Dermis microvascular lymphatic vessel endothelial cell (primary cell): ENCODE measurements at places on chromosomes 3 and 15. TPM values are rescaled to one million over a fixed set of nuclear protein-coding genes. Genes with fewer than 3 reads are reported as not detected.

CYP1A1 gene
- total RNA-seq: 21.6 and 39.8 TPM in 2 replicates

PCLAF gene
- 15.7 and 37.5 TPM in 2 replicates for total RNA-seq

GOLGA8A gene
- 1.8 and 3.2 TPM in 2 replicates for total RNA-seq

P2RY13 gene
- total RNA-seq: not detected in 2 replicates

CD276 gene
- 33.1 and 51.2 TPM in 2 replicates for total RNA-seq

MEX3B gene
- total RNA-seq: 4.1 and 6.6 TPM in 2 replicates

ACTC1 gene
- total RNA-seq: not detected in 2 replicates

TMEM266 gene
- 0.13 TPM in 1 of 2 replicates, not detected in the other for total RNA-seq

PLA2G4D gene
- not detected in 2 replicates for total RNA-seq

TM4SF4 gene
- not detected in 2 replicates for total RNA-seq

PDIA5 gene
- total RNA-seq: 67.3 and 82.4 TPM in 2 replicates

C3orf85 gene
- total RNA-seq: not detected in 2 replicates

ZNF662 gene
- 1.0 and 2.4 TPM in 2 replicates for total RNA-seq

COL7A1 gene
- under 0.01 and 0.13 TPM in 2 replicates for total RNA-seq

REC114 gene
- total RNA-seq: not detected in 2 replicates

CASR gene
- not detected in 2 replicates for total RNA-seq

CD200R1 gene
- not detected in 2 replicates for total RNA-seq

CELF6 gene
- total RNA-seq: 0.13 TPM in 1 of 2 replicates, not detected in the other

CHST13 gene
- total RNA-seq: not detected in 2 replicates

LMAN1L gene
- total RNA-seq: not detected in 2 replicates

PRKCD gene
- 1.9 and 3.0 TPM in 2 replicates for total RNA-seq

HDC gene
- not detected in 2 replicates for total RNA-seq

GOLGA6D gene
- not detected in 2 replicates for total RNA-seq

XRN1 gene
- 24.7 and 33.5 TPM in 2 replicates for total RNA-seq

MAGI1 gene
- total RNA-seq: 49.0 and 80.4 TPM in 2 replicates

C15orf39 gene
- total RNA-seq: 4.5 and 10.1 TPM in 2 replicates

SYNPR gene
- total RNA-seq: not detected in 2 replicates

HYPK gene
- total RNA-seq: 3.2 and 4.7 TPM in 2 replicates

NPAP1 gene
- total RNA-seq: not detected in 2 replicates

ILDR1 gene
- total RNA-seq: not detected in 2 replicates

HCN4 gene
- total RNA-seq: not detected in 2 replicates

GOLGA8R gene
- total RNA-seq: 0.25 and 0.26 TPM in 2 replicates

ISLR gene
- 0.13 TPM in 1 of 2 replicates, not detected in the other for total RNA-seq

CERS3 gene
- not detected in 2 replicates for total RNA-seq
